Progenitor cell of endocrine pancreas (in vitro differentiated cells): ENCODE measurements at places on chromosomes 1 and 21. TPM values are rescaled to one million over a fixed set of nuclear protein-coding genes. Genes with fewer than 3 reads are reported as not detected.

GRCh38 chr1:224435999-224436398, 1.4 kb upstream of the WDR26 start:
- peaks cover 37% of the 10 kb centered on the region for H3K4me1 ChIP-seq
- no peaks in the 10 kb centered on the region for H3K27me3 ChIP-seq
- peak overlapping the region; percentile 9 for H3K27ac ChIP-seq
- peak overlapping the region; percentile 94 for H3K4me3 ChIP-seq

DNA sequence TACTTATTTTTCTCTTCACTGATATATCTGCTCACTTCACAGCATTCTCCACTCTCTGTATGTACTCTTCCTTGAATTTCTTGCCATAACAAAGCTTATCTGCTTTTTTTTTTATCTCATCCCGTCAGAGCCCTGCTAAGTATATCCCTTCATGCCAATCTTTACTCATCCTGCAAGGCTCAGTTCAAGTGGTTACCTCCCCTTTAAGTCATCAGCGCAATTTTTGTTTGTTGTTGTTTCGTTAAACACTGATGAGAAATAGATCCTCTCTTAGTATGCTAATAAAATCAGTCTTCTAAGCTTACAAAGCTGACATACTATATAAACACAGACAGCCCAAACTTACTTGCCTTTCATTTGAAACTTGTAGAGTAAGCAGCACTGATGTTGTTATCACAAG, 17.8 kb downstream of the COL24A1 start:
- H3K4me1 ChIP-seq, result no peaks in the 10 kb centered on the region
- no peak for DNase-seq
- peaks cover 2% of the 10 kb centered on the region for H3K27me3 ChIP-seq
- H3K27ac ChIP-seq, result no peak overlapping the region
- no peak overlapping the region for H3K4me3 ChIP-seq
- H3K36me3 ChIP-seq, result no peaks in the 10 kb centered on the region

OPRD1 gene
- total RNA-seq, result 0.67 and 0.71 TPM in 2 replicates

- no peak for DNase-seq
- H3K27me3 ChIP-seq, result peaks cover 47% of the 10 kb centered on the region
- H3K27ac ChIP-seq, result no peak overlapping the region
- H3K4me1 ChIP-seq, result peaks cover 8% of the 10 kb centered on the region
Observed at GRCh38 chr1:171844381-171844780, 3.1 kb downstream of the DNM3 start.

DNA sequence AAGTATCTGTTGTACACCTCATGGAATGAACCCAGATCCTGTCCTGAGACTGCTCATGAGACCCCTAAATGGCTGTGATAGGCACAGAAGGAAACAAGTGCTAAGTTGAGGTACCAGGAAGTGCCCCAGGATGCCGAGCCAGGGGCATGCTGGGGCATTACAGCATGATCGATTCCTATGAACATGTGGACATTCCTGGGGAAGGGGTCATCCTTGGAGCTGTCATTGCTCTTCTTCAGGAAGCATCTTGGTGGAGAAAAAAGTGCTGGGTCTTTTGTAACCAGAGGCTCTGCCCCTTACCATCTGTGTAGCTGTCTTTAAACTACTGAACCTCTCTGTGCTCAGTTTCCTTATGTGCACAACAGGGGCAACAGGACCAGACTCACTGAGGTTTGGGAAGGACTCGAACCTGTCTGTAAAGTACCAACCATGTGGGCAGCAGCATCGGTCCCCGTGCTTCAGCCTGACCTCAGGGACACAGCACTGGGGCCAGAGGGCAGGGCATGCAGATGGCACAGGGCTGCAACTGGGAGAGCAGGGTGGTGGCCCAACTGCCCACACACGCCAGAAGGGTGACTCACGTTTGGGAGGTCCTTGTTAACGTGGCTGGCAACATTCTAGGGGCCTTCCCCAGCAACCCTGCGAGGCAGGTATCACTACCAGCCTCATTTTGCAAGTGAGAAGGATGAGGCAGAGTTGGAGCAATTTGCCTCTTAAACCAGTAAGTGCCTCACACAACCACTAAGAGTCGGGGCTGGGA, 142.3 kb upstream of the EDN2 start:
- H3K4me1 ChIP-seq, result peaks cover 10% of the 10 kb centered on the region
- H3K4me3 ChIP-seq, result no peak overlapping the region
- H3K36me3 ChIP-seq, result no peaks in the 10 kb centered on the region
- no peak for DNase-seq
- no peak overlapping the region for H3K27ac ChIP-seq

SPRR2G gene
- total RNA-seq, result not detected in 2 replicates

GRCh38 chr1:20721117-20722061, 3.6 kb upstream of the KIF17 start:
- no peak overlapping the region for H3K4me3 ChIP-seq
- H3K27me3 ChIP-seq, result peaks cover 48% of the 10 kb centered on the region
- H3K27ac ChIP-seq, result no peak overlapping the region
- DNase-seq, result no peak
- peaks cover 2% of the 10 kb centered on the region for H3K4me1 ChIP-seq

KIAA1614 gene
- total RNA-seq, result 2.1 and 2.5 TPM in 2 replicates

DNA sequence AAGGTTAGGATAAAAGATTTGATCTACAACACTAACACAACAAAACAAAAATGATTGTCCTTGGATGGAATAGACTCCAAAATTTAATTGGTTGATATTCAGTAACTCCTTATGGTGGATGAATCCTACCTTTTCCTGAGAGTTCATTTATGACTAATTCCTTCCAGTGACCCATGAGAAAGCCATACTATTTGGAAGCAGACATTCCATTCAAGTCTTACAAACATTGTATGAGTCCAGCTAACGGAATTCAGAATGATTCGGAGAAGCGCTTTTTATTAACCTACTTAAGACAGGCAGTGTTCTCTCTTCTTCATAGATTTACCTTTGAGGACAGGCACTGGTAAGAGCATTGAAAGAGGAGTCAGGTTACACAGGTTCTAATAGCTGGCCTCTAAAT, 155.6 kb upstream of the ZNF648 start:
- no peak for DNase-seq
- no peak overlapping the region for H3K4me3 ChIP-seq
- peaks cover 10% of the 10 kb centered on the region for H3K4me1 ChIP-seq
- H3K27ac ChIP-seq, result no peak overlapping the region
- H3K36me3 ChIP-seq, result peaks cover 9% of the 10 kb centered on the region

S100A2 gene
- total RNA-seq, result 0.36 and 1.6 TPM in 2 replicates

BSND gene
- total RNA-seq, result not detected in 2 replicates

GRCh38 chr1:208569181-208569580, 325.0 kb upstream of the PLXNA2 start:
- no peaks in the 10 kb centered on the region for H3K4me1 ChIP-seq
- peaks cover 4% of the 10 kb centered on the region for H3K27me3 ChIP-seq
- H3K36me3 ChIP-seq, result no peaks in the 10 kb centered on the region
- DNase-seq, result no peak

TCHHL1 gene
- not detected in 2 replicates for total RNA-seq

S100A7A gene
- not detected in 2 replicates for total RNA-seq

DNA sequence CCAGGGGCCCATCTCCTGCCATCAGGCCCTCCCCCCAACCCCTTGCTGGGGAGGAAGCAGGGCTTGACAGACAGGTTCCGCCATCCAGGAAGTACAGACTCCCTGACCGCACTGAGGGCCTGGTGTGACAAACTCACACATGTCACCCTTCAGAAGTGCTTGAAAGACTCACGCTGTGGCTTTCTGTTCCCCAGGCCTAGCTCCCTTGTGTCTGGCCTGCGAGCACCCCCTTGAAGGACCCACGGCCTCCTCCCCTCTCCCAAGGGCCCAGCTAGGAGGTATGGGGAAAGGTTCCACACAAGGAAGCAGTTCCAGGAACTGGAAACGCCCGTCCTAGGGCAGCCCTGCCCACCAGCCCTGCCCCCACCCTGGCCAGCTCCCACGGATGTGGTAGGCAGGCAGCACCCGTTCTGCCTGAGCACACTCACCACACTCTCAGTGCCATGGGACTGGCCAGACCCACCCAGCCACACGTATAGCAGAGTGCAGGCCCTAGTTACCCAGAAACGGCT, 26.7 kb downstream of the SLC2A1 start:
- H3K4me1 ChIP-seq, result peaks cover 6% of the 10 kb centered on the region
- H3K4me3 ChIP-seq, result no peak overlapping the region
- no peak overlapping the region for H3K27ac ChIP-seq
- no peak for DNase-seq

GRCh38 chr1:178933105-178933561, 62.3 kb upstream of the ANGPTL1 start:
- no peaks in the 10 kb centered on the region for H3K36me3 ChIP-seq
- peak overlapping the region; percentile 21 for H3K27ac ChIP-seq
- peaks cover 6% of the 10 kb centered on the region for H3K4me1 ChIP-seq
- no peak overlapping the region for H3K4me3 ChIP-seq
- no peaks in the 10 kb centered on the region for H3K27me3 ChIP-seq

DNA sequence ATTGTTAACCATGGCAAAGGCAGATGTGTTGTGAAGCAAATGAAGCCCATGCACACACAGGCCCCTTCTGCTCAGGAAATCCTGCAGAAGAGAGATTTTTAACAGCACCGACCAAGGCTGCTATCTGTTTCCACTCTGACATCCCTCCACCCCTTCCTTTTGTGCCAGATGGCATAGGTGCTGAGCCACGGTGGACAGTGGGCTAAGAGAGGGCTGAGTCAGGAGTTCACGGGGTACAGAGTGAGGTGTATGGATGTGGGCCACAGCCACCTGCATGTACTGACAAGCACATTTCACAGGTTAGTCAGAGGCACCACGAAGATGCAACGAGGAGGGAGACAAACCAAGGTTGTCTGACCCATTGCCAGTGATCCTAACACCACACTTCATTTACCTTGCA, 9.5 kb downstream of the RSPH1 start:
- H3K4me3 ChIP-seq, result no peak overlapping the region
- DNase-seq, result no peak
- H3K27me3 ChIP-seq, result peaks cover 3% of the 10 kb centered on the region

GRCh38 chr1:62241371-62242131, 46.9 kb downstream of the L1TD1 start:
- H3K4me3 ChIP-seq, result no peak overlapping the region
- H3K4me1 ChIP-seq, result peaks cover 6% of the 10 kb centered on the region
- H3K27me3 ChIP-seq, result no peaks in the 10 kb centered on the region
- no peak for DNase-seq
- H3K36me3 ChIP-seq, result no peaks in the 10 kb centered on the region

DNA sequence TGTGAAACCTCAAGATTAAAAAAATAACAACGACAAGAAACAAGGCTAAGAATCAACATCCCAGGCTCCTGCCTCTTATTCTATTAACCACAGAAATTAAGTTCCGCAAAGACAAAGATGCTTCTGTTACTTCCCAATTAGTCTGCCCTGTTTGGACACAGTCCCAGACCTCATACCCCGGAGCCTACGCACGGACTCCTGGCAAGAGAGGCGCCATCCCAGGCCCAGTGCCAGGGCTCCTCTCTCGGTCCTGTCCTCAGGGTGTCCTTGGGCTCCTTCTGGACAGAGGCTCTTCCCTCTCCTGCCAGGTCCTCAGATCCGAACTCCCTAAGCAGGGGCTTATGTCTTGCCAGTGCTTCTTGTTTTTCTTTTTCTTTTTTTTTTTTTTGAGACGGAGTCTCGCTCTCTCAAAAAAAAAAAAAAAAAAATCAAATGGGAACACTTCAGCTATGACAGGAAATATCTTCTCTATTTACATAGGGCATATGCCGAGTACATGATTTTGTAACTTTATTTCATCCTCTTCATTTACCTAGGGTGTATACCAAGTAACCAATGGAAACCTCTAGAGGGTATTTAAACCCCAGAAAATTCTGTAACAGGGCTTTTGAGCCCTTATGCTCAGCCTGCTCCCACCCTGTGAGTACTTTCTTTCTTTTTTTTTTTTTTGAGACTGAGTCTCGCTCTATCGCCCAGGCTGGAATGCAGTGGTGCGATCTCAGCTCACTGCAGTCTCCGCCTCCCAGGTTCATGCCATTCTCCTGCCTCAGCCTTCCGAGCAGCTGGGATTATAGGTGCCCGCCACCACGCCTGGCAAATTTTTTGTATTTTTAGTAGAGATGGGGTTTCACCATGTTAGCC, 11.7 kb upstream of the ENO1 start:
- DNase-seq, result no peak
- H3K27me3 ChIP-seq, result no peaks in the 10 kb centered on the region
- H3K27ac ChIP-seq, result no peak overlapping the region
- no peak overlapping the region for H3K4me3 ChIP-seq
- no peaks in the 10 kb centered on the region for H3K36me3 ChIP-seq

DNA sequence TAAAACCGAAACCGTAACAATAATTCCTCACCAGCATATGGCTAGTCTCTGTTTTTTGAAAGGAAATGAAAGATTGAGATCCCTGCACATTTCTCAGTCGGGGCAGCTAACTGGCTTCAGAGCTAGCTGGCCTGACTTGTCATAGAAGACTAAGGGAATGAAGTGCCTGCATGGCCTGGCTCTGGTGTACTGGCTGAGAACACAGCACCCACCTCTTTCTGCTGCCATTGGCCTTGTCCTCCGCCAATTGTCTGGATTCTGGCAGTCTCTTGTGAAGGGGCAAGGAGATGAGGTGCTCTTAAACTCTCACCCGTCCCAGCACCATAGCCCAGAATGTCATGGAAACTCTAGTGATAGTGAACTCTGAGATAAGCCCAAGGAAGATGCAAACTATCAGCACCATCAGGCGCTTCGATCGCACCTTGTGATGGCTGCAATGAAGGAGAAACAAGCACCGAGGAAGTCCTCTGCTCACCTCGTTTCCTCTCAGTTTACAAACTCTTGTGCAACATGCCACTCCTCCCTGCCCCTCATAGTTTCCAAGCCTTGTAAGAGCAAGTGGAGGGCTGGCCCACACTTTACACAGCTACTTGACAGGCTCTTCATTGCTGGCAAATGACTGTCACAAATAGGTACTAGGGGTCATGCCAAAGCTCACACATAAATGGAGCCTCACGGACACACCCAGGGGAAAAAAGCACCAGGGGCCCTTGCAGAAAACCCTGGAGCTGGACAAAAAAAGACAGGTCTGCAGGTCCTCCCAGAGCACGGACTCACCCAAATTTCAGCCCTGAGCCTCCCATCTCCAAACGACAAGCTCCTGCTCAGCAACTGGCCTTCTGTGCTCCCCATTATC, 16.4 kb downstream of the INPP5B start:
- peak overlapping the region; percentile 85 for H3K27ac ChIP-seq
- H3K36me3 ChIP-seq, result peaks cover 3% of the 10 kb centered on the region
- peaks cover 21% of the 10 kb centered on the region for H3K4me1 ChIP-seq
- peak overlapping the region; percentile 84 for H3K4me3 ChIP-seq
- H3K27me3 ChIP-seq, result no peaks in the 10 kb centered on the region

DNA sequence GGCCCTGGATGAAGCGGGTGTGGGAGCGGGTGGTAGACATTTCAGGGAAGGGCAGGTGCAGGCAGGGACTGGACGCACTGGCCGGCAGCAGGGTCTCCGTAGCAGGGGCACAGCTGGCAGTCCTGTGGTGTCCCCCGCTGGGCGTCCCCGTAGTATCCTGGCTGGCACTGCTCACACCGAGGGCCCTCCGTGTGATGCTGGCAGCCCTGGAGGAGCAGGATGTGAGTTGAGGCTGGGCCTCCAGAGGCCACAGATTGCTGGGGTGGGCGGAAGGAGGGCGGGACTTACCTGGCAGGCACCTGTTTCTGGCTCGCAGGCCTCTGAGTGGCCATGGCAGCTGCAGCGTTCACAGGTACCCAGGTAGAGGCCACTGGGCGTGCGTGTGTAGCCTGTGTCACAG, 62.3 kb downstream of the LDLRAD2 start:
- H3K4me1 ChIP-seq, result no peaks in the 10 kb centered on the region
- H3K36me3 ChIP-seq, result peaks cover 18% of the 10 kb centered on the region
- no peak for DNase-seq
- H3K27me3 ChIP-seq, result no peaks in the 10 kb centered on the region
- H3K4me3 ChIP-seq, result no peak overlapping the region
- no peak overlapping the region for H3K27ac ChIP-seq

ELF3 gene
- 71.9 and 74.3 TPM in 2 replicates for total RNA-seq

- no peaks in the 10 kb centered on the region for H3K4me1 ChIP-seq
- no peak for DNase-seq
- H3K36me3 ChIP-seq, result no peaks in the 10 kb centered on the region
- H3K4me3 ChIP-seq, result no peak overlapping the region
- no peaks in the 10 kb centered on the region for H3K27me3 ChIP-seq
Observed at GRCh38 chr1:108615544-108615943, 45.3 kb downstream of the HENMT1 start.
